ENCODE measurements at places on chromosomes 3 and 15.

GRCh38 chr3:150825192-150825915, 62.4 kb upstream of the SIAH2 start:
- no peak for DNase-seq

GRCh38 chr3:151428386-151428785, 32.5 kb downstream of the IGSF10 start:
- no peak for DNase-seq

- no peak for DNase-seq
Measured at GRCh38 chr15:82539691-82540054, 584 bp downstream of the RPS17 start.

- no peak for DNase-seq
Measured at GRCh38 chr3:102238362-102238761, 196.5 kb upstream of the ZPLD1 start.

GRCh38 chr3:178618896-178619295, 82.7 kb downstream of the KCNMB2 start:
- no peak for DNase-seq

DNA sequence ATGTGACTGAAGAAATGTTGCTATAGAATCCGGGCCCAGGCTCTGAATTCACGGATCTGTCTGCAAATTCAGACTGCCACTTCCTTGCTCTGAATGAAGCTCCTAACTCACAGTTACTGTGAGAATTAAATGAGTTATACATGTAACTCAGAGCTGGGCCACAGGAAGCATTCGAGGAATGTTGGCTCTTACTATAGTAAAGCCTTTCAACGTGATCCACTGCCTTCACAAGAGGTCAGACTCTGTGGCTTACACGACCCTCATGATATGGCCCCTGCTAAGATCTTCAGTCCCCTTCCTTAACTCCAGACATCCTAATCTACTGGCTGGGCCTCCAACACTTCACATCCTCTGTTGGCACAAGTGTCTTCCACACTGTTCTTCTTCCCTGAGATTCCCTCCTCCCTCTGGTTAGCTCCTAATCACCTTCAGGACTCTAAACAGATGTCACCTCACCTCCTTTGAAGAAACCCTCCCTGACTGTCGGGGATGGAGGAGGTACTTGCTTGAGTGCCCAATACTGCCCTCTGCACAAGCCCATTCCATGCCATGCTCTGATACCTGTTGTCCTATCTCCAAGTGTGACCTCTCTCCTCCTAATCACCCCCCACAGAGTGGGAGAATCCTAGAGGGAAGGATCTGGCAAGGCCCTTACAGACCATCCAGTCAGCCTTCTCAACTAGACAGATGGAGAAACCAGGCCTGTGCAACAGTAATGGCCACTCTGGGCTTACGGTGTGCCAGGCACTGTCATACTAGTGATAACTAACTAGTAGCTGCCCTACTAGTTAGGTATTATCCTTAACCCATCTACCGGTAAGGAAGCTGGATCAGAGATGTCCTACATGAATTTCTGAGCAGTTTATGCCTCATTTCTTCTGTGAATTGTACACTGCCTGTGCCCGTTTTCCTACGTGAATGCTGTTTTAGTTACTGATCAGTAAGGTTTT, 1.3 kb downstream of the ACTR8 start:
- DNase-seq, result no peak

DNA sequence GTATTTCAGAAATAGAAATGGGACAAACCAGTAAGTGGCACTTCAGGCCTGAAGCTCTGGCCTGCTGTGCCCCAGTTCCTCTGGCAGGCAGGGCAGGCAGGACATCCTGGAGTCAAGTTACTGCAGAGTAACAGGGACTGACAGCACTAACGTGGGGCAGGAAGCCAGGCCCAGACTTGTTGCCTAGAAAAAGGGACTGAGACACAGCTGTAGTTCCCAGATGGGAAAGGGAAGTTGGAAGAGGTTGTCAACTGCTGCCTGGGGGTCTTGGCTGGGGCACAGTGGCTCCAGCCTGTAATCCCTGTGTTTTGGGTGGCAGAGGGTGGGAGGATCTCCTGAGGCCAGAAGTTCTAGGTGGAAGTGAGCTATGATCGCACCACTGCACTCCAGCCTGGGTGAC, 171.9 kb downstream of the FMN1 start:
- no peak for DNase-seq

DNA sequence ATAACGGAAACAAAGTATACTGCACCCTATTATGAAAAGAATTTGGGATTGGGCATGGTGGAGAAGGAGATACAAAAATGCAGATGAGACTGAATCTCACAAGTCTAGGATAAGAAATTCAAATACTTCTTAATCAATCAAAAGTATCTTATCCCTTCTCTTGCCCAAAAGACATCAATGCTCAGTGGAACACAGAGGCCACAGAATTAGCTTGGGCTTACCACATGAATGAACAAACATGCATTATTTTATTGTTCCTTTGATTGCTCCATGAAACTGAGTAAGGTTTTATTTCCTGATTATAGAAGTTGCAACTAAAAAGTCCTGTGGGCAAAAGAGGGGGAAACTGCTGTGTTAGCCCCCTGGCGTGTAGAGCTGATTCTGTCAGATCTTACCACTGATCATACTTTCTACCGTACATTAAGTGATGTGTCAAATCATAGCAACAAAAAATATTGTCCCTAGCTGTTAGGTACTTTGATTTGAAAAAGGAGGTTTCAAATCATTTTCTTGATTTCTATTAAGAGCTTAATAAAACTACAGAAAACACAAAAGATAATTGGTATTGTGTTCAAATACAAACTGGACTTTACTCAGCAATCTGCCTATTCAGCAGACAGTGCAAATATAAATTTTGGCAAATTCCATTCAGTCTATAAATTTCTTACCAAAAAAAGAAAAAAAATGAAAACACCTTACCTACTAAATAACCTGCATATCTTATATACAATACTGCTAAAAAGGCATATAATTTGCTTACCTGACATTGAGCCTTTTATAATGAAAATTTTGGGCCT, 7.9 kb upstream of the GASK1A start:
- no peak for DNase-seq
